Stimulated activated CD8-positive, alpha-beta memory T cell treated with anti-CD3 and anti-CD28 coated beads, Interleukin-4, amount 100 ng/mL, for 4 hours (primary cell): ENCODE measurements at places on chromosomes 5 and 9.

- DNase-seq, result no peak
Measured at GRCh38 chr9:34498553-34498952, 24.2 kb downstream of the ENHO start.

DNA sequence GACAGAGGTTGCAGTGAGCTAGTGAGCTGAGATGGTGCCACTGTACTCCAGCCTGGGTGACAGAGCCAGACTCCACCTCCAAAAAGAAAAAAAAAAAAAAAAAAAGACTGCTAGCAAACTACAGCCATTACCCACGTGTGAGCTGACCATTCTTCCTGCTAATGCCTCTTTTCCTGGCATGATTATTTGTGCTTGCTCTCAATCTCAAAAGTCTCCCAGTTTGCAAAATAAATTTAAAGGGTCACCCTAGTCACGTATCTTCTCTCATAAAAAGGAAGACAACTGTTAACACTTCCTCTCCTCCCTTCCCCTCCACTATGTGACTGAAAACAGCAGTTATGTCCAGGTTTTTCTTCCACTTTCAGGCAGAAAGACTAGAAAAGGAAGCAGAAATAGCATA lies 37.2 kb downstream of the TRIM36 start:
- no peak for DNase-seq

DNA sequence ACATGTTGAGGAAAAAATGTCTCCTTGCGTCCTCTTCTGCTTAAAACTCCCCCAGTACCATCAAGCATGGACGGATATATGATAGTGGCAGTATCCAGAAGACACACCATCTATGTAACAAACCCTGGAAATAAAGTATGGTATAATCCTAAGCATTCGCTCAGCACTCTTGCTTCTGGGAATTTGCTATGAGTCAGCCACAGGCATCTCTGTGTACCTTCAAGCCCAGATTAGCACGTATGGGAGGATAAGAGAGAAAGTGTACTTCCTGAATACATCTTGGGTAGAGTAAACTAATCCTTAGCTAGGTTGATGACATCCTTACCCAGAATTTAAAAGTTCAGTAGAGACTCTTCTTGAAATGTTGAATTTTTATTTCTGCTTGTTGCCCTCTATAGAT lies 71.2 kb downstream of the GHR start:
- DNase-seq, result no peak

GRCh38 chr9:122347348-122348287 lies 23.2 kb upstream of the PTGS1 start:
- no peak for DNase-seq

- no peak for DNase-seq
Measured at GRCh38 chr5:172904643-172905345, 54.4 kb upstream of the RPL26L1 start.

DNA sequence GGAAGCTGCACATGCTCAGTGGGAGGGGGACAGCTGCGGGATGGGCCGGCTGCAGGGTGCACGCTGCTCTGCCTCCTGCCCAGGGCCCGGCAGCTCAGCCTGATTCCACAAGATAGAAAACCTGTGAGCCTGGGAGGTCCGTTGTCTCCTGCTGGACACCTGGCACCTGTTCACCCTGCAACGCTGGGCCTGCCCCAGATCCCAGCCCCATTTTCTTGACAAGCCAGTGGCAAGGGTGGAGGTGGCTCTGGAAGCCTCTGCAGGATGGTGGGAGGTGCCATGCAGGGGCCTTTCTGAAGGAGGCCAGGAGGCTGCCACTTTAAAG lies 68.1 kb upstream of the RNF130 start:
- no peak for DNase-seq

GRCh38 chr9:70888471-70888870 lies 232.9 kb downstream of the TRPM3 start:
- no peak for DNase-seq

DNA sequence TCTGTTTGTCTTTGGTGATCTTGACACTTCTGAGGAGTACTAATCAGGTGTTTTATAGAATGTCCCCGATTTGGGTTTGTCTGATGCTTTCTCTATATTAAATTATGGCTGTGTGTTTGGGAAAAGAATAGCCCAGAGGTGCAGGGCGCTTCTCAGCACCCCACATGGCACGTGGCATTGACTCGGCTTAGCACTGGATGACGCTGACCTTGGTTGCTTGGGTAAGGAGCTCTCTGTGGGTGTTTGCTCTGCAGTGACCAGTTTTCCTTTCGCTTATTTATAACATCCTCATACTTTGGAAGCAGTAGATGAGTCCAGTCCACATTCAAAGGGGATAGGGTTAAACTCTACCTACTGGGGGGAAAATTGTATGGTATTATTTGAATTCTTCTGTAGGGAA lies 12.5 kb upstream of the FAM120AOS start:
- no peak for DNase-seq

GRCh38 chr5:176906126-176906525 lies 7.0 kb upstream of the HK3 start:
- no peak for DNase-seq

GRCh38 chr9:14412775-14413174 lies 98.8 kb upstream of the NFIB start:
- DNase-seq, result no peak

DNA sequence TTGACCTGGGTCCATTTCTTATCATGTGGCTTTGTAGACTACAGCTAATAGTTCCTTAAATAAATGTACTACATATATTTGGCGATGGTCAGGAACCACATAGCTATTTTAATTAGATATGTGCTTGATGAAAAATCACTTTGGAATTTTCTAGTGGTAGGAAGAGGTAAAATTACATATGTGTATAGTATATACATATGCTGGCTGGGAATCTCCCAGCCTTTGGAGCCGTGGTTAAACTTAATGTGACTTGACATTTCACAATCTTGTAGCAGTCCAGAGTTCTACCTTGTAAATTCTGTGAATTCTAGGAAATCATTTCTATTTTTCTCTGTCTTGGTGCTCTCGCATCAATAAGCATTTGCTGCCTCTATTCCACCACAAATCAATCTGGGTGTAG lies 565.0 kb downstream of the DMRTA1 start:
- no peak for DNase-seq

DNA sequence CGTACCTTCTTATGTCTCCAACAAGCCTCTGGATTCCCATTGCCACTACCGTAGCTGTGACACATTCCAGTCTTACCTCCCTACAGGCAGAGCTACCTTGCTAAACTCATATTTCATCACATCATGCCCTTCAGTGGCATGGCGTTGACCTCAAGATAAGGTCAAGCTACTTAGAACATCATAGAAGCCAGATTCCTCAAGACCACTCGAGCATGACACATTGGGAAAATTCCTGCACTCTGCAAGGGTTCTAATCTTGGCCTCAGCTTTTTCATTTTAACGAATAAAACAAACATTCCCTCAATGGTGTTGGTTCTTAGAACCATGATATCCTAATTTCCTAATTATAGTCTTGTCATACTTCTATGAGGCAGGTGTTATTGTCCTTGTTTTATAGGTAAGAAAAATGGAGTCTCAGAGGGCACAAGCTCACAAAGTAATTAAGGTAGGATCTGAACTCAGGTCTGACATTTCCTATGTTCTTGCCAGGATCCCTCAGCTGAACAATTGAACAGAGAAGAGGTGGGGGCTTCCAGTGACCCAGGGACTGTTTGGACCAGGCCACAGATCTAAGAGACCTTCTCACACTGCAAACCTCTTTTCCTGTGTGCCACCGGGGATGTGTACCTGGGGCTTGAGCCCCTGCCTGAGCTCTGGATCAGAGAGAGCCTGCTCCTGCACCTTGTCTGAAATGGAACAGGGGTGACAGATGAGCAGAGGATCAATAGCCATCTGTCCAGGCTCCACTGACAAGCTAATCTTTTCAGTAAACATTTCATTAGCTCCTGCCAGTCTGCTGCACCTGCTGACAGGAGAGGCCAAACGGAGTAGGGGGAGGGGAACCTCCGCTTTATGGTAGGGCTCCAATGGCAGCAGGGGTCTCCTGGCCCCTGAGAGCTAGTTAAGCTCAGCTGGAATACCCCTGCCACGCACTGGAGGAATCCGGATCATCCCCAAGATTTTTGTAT lies 49.3 kb downstream of the ALG2 start:
- no peak for DNase-seq

- DNase-seq, result no peak
Measured at GRCh38 chr9:78295731-78296130, 1.2 kb upstream of the PSAT1 start.
